CD4-positive, alpha-beta T cell treated with Interleukin-15 for 4 hours (primary cell): ENCODE measurements at places on chromosomes 1 and 21.

- no peak for DNase-seq
These were observed 6.3 kb upstream of the UBXN10 start for GRCh38 chr1:20179371-20180128.

- no peak for DNase-seq
These were observed 139.0 kb downstream of the RASAL2 start for GRCh38 chr1:178232949-178233348.

DNA sequence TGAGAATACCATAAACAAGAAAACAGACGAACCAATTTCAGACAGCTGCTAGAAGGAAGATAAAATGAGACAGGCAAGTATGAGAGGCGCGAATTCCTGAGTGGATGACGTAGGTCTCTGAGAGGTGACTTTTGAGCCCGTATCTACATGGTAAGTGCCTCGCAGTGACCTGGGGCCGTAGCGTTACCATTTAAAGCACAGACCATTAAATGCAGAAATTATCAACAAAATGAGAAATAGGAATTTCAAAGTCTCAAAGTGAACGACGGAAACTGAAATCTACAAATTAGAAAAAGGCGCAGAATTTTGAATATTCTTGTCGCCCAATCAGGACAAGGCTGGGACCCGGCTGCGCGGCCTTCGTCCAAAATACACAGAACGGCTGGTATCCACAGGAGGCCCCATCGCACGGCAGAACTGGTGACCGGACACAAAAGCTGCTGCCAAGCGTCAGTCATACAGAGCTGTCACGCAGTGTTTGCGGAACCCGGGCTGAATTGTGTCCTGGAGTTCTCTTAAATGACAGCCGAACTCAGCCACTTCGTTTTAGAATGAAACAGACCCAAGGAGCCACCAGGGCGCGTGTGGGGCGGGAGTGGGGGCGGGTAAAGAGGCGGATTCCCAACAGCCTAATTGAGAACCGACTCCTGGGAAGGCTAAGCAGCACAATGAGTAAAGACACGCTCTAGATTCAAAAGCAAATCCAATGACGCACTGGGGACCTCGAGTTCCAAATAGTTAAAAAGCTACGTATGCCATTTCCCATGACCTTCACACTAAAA lies 13.8 kb upstream of the BOLA1 start:
- peak; percentile 46 for DNase-seq

DNA sequence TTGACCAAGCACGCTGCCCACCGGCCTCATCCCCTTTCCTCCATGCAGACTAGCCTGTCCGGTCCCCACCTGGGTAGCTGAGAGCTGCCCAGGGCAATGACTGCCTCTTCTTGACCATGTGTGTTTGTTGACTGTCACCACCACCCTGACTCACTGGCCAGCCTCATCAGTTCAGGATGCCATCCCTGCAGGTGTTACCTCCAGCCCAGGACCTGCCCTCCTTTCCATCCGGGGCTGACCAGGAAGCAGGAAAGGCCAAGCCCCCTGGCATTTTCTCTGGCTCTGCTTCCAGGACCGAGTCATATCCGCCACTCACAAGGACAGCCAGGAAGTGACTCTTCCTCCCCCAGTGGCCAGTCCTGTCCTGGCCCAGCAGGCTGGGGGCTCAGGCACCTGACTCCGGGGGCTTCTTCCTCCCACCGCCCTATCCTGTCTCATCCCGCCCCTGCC lies 17.1 kb downstream of the EPHA2 start:
- DNase-seq, result no peak

DNA sequence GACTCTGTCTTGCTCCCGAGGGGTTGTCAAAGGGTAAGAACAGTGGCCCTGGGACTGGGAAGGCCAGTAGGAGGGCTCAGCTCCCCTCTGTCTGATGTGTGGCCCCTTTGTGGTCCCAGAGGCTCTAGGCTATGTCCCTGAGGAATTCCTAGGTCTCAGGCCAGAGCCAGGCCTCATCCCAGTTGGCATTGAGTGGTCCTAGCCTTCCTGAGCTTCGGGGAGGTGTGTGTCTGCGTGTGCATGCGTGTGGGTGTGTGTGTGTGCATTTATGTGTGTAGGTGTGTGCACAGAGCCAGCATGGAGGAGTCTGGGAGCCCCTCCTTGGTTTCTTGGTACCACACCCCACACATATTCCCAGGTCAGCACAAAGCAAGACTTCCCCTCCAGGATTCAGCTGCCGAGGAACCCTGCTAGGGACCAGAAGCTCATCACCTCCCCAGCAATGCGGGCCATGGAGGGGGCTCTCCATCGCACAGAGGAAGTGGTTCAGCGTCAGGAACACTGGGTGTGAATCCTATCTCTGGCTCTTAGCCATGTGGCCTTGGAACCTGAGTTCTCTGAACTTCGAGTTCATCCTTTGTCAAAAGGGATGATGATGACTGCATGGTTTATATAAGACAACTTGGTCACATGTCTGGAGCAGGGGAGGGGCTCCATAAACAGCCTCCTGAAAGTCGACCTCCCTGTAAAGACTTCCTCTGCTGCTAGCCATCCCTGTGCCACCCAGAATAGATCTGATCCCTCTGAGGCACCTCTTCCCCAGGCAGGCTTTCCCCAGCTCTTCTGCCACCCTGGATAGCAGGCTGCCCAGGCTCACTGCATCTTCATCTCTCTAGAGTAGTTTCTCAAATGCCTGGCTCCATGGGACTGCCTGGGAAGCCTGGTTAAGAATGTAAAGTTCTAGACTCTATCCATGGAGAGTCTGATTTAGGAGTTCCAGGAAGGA lies 8.3 kb upstream of the EPS8L3 start:
- no peak for DNase-seq

GRCh38 chr1:172270605-172271004 lies 149.9 kb upstream of the C1orf105 start:
- DNase-seq, result no peak

DNA sequence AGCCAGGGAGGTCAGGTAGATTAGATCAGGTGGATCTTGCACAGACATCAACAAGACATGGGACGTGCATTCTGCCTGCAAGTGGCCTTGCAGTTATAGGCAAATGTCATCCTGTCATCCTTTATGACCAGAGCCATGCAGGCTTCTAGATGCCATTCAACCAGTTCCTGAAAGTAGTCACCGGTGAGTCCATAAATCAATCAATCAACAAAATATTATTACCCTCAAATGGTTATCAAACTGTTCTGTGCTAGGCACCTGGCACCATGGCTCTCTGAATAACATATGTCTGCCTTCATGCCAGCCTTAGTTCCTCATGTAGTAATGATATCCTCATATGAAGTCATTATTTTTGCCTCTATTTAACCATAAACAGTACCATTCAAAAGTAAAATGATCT lies 146.9 kb downstream of the TOMM20 start:
- no peak for DNase-seq

DNA sequence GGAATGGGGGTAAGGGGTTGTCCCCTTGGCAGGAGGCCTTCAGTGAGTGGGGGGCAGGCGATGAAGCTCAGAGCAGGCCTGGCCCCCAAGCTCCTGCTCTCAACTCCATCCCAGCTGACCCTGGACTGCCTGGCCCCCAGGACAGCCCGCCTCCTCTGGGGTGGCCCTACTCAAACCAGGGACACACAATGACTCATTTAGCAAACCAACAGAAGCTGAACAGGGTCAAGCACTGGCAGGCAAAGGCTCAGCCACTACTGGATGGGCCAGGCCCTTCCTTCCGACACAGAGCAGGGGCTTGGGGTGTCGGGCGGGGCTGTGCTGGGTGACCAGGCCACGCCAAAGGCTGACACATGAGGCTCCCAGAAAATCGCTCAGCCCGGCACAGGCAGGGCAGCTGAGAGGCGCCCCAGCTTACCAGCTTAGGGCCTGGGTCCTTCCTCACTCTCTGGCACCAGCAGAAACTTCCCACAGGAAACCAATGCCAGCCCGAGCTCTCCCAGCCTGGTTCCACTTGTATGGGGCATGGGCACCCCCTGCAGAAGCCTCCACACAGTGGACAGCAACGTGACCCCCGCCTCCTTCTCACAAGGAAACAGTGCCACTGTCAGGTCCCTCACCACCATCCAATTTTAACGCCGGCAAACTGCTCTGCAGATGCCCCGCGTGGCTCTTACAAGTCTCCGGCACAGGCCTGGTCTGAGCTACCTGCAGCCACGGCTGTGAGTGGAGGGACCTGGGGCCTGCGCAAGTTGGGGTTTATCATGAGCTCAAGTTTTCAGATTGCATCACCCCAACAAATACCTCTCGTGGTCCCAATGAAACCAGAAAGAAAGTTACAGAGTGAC lies 114.3 kb downstream of the NPHP4 start:
- DNase-seq, result no peak

DNA sequence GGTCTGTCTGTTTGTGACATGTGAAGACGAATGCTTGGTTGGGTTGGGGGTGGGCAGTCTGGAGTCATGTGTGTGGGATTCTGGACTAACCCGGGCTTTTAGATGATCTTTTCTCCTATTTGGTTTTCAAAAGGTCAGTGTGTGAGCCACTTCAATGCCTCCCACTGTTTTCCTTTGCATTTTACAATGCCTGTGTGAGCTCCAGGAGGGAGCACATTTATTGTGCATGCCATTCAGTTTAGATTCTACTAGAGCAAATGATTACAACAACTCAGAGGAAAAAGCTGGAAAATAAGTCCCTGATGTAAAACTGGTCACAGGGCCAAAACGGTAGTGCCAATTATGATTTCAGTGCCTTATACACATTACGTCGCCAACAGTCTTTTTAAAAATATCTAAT lies 90.9 kb downstream of the LYPLAL1 start:
- no peak for DNase-seq

DNA sequence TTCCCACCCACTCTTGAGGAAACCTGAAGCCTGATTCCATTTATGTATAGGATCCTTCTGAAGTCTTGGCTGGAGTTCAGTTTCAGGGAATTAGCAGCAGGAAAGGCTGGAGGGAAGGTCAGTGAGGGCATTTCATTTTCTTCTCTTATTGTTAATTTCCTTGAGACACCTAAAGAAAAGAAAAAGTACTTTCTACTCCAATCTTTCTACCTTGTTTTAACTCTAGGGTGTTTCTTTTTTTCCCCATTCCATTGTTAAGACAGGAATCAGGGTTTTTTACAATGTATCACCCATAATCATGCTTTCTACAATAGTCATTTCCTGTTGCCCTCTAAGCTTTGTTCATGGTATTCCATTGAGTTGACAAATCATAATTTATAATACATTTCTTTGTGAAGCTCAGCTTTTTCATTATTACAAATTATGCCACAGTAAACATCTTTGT lies 27.4 kb downstream of the SNRPE start:
- no peak for DNase-seq
